ENCODE measurements at places on chromosomes 4 and X.

- DNase-seq = no peak
These were observed 72.2 kb upstream of the MXD4 start for GRCh38 chr4:2333916-2334644.

DNA sequence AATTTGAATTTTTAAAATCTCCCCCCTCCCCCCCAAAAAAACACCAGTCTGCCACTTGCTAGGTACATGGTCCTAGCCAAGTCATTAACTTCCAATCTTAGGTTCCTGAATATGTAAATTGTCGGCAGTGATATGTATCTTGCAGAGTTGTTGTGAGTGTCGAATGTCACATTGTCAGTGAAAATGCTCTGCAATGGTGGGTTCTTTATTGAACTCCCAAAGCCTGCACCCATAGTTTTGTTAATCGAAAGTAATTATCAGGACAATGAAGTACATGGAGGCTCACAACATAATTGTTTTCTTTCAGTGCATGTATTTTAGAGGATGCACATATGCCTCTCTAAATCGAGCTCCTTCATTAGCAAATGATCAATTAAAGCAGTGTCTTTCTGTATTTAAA is 185.6 kb upstream of the S100G start:
- no peak for DNase-seq

- DNase-seq = no peak
These were observed 37.9 kb downstream of the RBBP7 start for GRCh38 chrX:16832301-16832700.

- DNase-seq = no peak
These were observed at the start of gene NLGN4X for GRCh38 chrX:6228720-6229119. TSS of gene NLGN4X (minus strand) at chrX:6228867. CDS start at chrX:6151466, 77,401 bp downstream.

DNA sequence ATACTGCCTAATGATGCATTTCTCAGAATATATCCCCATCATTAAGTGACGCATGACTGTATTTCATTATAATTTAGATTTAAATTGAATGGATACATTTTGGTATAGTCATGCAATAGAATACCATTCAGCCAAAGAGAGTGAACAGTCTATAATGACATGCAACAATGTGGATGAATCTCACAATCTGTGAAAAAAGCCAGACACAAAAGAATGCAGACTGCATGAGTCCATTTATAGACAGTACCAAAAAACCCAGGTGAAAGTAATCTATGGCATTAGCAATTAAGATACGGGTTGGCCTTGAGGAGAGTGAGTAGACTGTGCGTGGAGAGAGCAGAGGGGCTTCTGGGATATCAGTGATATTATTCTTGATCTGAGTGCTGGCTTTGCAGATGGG is 239.7 kb upstream of the PGRMC2 start:
- DNase-seq = no peak

DNA sequence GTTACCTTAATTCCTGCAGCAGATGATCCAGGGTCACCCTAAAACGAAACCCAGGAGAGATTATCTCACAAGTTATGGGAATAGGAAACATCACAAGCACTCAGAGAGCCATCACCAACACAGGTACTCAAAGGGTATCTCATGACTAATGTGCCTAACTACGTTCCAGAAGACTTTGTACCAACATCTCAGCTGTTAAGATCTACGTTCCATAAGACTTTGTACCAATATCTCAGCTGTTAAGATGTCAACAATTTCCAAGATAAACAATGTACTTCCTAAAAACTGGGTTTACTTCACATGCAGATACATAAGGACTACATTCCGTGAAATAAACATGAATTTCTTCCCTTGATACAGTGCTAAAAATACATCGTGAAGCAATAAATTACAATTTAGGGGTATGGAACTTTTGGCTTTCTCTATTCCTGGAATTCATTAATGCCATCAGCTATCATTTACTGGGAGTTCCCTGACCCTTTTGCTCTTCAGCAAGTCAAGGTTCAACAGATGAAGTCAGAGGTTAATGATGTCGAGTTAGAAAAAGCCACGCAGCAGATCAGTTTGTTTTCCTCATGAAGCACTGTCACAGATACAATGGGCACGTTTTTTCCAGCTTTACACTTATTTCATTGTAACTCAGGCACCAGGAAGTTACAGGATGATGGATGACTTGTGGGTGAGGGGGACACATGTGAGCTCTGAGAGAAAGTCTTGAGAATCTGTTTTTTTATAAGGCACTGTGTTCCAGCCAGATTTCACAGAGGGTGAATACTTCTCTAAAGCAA is 127.0 kb upstream of the ETNPPL start:
- DNase-seq = no peak

GRCh38 chr4:84677995-84678394 is 95.1 kb downstream of the CDS1 start:
- DNase-seq = no peak

- DNase-seq = no peak
These were observed 969.1 kb upstream of the PCDH10 start for GRCh38 chr4:132180020-132180427.

GRCh38 chr4:104493081-104493831 is 1.4 kb downstream of the CXXC4 start:
- no peak for DNase-seq

DNA sequence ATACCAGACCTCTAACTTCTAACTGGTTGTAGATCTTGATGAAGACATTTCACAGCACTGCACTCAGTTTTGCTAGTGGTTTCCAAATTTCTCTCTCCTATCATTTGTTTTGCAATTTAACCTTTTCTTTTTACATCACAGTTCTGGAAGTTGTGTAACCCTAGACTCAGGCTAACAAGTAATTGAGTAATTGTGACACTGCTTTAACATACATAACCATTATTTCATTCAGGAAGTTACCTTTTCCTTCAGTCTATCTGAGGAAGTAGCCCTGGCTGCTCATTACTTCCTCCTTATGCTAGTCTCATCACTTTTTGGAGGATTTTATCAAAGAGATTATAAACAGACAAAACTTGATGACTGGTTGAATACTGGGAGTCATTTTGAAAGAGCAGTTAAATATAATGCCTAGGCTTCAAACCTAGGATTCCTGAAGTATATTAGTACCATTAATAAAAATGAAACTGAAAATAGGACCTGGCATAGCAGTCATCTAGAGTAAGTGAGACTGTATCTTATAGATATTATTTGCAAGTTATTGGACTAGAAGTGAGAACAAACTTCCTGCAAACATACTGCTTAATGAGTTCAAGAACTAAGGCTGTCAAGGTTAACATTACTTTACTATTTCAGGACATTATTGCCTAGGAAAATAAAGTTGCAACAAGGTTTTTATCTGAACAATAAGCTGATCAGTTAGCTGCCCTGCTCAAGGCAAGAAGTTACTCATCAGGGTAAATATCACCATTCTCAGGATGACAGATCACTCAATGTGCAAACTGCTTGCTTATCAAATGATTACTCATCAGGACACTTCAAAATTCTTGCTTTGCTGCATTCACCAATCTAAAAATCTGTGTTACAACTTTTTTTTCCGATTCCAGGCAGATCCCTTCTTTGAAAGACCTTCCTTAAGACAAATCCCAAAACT is 25.6 kb upstream of the TEX13C start:
- DNase-seq = no peak

- DNase-seq = peak; percentile 56
These were observed 508.5 kb downstream of the MID1IP1 start for GRCh38 chrX:39309721-39310152.

Measured in CD8-positive, alpha-beta memory T cell (primary cell).